ENCODE measurements at places on chromosomes 7 and 10.
A peak's percentile ranks its signal among the peaks of the same experiment; 100 is the strongest.

- no peak for DNase-seq
Measured at GRCh38 chr7:106167439-106168136, 55.5 kb upstream of the SYPL1 start.

DNA sequence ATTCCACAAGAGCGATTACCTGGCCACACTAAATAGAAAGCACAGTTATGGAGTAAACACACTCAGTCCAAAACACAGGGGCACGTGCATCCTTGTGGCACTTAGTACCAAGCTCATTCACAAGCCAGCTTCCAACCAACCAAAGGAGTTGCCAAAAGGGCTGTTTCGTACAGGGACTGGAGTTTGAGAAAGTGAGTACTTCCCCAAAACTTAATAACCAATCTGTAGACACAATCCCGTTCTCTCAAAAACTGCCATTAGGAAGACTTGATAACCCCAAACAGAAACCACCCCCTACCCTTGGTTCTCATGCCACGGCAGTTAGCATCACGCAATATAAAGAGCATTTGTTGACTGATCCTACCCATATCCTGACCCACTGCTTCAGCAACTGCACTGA is 166.2 kb upstream of the ASAH2 start:
- no peak for DNase-seq

DNA sequence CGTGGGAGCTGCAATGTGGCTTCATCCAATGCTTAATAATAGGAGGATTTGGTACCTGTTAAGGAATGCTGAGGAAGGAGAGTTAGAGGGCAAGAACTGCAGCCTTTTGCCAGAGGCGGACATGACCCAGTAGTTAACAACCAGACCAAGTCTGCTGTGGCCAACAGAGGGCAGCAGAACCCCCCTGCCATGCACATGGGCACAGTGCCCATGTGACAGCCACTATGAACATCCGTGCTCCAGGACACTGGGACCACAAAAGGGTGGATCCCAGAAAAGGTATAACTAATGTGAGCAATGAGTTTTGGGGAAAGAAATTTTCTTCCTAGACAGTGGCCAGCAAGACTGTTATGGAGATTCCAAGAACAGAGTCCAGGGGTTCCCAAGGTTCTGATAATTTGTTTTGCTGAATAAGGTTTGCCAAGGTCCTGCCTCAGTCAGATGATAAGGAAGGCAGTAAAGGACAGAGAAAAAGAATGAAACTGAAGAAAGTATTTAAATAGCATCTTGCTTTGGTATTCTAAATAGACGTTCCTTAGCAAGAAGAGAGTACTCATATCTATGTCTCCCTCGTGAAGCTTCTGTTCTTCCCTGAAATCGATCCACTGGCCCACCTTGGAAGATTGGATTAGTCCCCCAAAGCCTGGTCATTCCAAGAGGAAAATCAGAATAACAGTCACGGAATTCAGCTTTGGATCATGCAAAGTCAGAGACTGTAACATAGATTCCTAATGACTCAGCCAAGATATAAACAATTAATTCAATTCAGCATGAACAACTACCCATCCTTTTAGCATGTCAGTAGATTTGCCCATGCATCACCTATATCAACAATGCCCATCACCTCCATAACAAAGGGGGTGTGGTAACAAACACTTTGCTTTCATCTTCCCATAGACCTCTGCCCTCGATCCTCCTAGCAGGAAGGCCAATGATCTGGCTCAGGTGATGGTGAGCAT is 56.0 kb downstream of the LGI1 start:
- DNase-seq, result peak; percentile 67

DNA sequence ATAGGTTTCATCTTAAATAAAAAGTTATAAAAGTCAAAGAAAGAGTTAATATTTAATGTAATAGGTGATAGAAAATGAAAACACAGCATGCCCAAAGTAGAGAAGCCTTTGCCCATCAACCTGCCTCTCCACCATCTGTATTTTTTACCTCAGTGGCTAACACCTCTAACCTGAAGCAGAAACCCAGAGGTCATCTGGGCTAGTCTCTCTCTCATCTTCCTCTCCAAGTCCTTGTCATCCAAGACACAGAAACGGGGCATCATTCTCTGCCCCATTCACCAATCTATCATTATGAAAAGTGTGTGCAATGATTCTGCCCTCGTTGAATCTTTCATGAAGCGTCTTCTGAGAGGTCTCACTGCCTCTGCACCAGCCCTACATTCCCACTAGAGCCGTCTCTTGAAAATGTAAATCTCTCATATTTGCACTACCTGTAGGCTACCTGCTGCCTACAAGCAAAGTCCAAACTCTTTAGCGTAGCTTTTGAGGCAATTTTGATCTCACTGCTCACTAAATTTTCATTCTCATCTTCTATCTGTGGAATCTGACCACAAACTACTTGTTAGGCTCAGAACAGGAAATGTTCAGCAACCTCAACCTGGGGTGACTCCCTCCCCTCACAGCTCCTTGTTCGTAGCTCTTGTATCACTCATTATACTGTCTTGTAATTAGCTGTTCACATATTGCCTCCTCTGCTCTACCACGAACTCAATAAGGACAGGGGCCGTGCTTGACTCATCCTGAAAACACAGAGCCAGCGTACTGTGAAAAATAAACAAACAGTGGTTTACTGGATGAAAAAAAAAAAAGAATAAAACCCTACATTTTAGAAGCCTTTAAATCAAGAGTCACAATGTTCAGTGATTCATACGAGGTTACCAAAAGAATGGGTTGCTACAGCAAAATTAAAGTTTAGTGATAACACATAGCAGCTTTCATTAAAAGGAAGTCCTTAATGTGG is 83.1 kb downstream of the CTNNA3 start:
- DNase-seq, result peak; percentile 26

- no peak for DNase-seq
Measured at GRCh38 chr10:33749790-33750189, 415.3 kb upstream of the NRP1 start.

- no peak for DNase-seq
Measured at GRCh38 chr7:32258265-32258664, 188.1 kb upstream of the PDE1C start.

- DNase-seq, result no peak
Measured at GRCh38 chr10:77590344-77591237, 47.0 kb downstream of the KCNMA1 start.

DNA sequence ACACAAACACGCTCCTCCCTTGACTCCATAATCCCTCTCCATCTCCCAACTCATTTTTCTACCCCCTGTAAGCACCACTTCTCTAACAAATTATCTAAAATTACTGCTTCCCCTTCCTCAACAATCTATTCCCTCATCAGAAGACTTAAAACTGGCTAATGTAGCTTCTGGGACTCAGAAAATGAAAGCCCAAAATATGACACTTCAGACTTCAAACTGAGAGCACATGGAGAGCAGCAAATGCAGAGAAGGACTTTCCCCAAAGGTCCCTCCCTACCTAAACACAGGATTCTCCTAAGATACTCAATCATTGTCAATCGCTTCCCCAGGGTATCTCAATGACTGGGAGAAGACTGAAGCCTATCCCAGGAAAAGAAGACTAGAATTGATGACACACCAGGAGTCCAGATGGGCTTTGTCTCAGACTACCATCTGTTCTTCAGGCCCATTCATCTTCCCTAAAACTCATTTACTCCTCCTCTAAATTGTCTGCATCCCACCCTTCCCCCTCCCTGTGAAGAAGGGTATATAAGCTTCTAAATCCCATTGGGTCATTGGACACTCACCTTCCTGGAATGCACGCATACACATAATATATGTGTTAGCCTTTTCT is 39.2 kb downstream of the ST8SIA6 start:
- DNase-seq, result no peak

GRCh38 chr10:99658622-99659030 is 683 bp upstream of the ENTPD7 start:
- peak; percentile 66 for DNase-seq

- DNase-seq, result no peak
Measured at GRCh38 chr7:143484119-143484518, 6.4 kb downstream of the TAS2R41 start.

DNA sequence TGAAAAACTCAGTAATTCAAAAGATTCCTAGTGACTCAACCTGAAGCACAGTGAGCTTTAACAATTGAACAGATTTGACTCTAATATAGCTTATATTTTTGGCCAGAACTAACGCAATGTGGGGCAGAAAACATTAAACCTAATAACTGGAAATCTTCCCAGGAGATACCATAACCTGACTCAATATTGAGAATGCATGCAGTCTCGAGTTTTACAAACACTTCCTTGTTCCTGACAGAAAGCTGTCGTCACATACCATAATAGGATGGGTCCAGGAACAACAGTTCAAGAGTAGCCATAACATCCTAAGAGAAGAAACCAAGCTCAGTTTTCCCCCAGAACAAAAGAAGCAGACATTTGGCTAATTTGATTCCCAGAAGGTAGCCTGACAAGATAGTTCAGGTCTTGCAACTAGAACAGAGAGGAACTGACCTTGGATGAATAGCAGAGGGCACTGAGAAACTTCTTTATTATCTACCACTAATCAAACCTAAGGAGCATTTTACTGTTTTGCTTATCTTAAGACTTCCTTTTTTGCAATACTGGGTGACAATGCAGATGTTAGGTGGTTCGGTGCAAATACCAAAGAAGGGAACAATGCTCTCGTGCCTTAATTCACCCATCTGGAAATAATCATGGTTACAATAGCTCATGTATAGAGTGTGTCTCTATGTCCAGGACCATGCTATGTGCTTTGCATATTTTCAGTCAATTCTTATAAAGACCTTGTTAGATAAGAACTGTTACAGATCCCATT is 38.6 kb upstream of the ACSL5 start:
- no peak for DNase-seq

GRCh38 chr7:39535064-39535463 is 31.1 kb upstream of the YAE1 start:
- no peak for DNase-seq

- DNase-seq, result no peak
Measured at GRCh38 chr7:5494320-5494682, 70.7 kb upstream of the TNRC18 start.

Measured in kidney tubule cell (primary cell).